ENCODE measurements at places on chromosomes 5 and 9.
A peak's percentile ranks its signal among the peaks of the same experiment; 100 is the strongest.

DNA sequence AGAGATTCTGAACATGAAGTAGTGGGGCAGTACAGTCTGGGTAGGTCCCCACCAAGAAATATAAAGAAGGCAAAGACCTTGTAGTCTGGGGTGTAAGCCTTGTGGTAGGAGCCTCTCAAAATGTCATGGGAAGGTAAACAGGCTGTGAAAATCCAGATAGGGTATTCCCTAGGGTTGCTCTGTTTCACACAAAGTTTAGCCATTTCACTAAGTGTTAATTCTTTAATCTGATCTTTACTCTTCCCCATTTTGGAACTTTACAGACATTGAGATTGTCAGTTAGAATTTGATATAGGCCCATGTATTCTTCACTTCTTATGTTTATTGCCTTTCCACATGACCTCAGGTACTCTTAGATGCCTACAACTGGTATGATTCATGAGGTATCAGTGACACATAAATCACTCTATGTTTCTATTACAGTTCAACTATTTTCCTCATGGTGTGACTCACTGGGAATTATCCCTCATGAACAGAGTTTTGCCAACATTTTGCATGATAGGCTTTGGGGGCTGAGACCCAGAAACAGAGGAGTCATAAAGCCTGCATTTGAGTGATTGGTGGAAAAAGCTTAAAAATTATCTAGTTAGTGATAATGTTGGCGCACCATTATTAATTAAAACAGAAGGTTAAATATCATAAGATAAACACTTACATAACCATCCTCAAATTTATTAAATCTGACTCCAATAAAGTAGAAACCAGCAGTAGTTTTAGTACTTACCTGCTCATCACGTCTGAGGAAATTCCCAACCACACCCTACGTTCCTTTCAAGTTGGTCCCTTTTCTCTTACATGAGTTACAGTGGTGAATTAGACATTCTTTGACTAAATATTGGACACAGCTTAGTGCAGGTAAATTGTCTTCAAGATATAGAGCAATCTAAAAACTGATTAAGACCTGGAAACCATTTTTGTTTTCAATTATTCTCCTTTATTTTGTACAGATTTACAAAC, 399.8 kb upstream of the MEF2C start:
- no peak for DNase-seq

GRCh38 chr5:163580516-163580915, 75.1 kb downstream of the MAT2B start:
- DNase-seq: no peak

GRCh38 chr5:37789991-37790390, 49.9 kb downstream of the GDNF start:
- DNase-seq: no peak

GRCh38 chr5:32304622-32305021, 8.1 kb downstream of the MTMR12 start:
- no peak for DNase-seq

DNA sequence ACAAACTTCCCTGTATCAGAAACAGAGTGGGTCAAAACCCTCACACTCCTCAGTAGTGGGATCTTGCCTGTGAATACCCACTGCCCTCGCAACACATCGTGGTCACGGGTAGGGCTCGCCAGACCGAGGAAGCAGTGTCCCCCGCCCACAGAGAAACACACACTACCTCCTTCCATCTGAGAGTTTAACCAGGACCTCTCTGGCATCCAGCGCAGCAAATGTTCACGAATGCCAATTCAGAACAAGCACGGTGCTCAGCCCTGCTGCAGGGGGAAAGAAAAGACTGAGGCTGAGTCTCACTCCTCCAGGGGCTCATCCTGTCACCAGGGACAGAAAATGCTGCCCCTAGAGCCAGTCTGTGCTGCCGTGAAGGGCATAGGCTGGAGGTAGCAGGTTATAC, 42.5 kb upstream of the SYNPO start:
- DNase-seq: no peak

GRCh38 chr9:76534026-76534425, 75.0 kb downstream of the GCNT1 start:
- DNase-seq: no peak

GRCh38 chr9:14221558-14221957, 92.4 kb downstream of the NFIB start:
- no peak for DNase-seq

GRCh38 chr5:74767579-74767913, 497 bp downstream of the NSA2 start:
- DNase-seq: no peak

GRCh38 chr9:122816163-122816867, 12.1 kb downstream of the PDCL start:
- peak; percentile 54 for DNase-seq

GRCh38 chr9:77847059-77847499, 184.5 kb downstream of the GNAQ start:
- DNase-seq: no peak

GRCh38 chr5:66416698-66417097, 179.5 kb upstream of the MAST4 start:
- no peak for DNase-seq

GRCh38 chr5:10760096-10760920, 726 bp downstream of the DAP start:
- DNase-seq: no peak

GRCh38 chr5:390623-391491, 52.1 kb upstream of the EXOC3 start:
- no peak for DNase-seq

GRCh38 chr9:82949203-82949602, 113.7 kb downstream of the RASEF start:
- no peak for DNase-seq

GRCh38 chr5:68994645-68995044, 99.2 kb upstream of the SLC30A5 start:
- no peak for DNase-seq

DNA sequence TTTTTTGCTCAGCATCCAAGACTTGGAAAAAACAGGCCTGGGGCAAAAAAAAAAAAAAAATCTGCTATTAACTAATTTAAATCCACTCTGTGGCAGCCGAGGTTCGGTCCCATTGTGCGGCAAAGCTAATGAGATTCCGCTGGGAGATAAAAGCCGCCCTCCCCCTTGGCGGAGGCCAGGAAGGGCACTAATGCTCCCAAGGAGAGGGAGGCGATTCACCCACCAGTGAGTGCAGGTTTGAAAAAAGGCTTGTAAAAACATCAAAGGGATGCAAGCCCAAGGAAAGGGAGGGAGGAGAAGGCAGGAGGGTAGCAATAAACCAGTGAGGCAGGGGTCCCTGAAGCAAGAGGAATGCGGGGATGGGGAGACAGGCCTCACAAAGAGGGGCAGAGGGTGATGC, 129.5 kb upstream of the RAPGEF1 start:
- DNase-seq: no peak

GRCh38 chr9:36679710-36680109, 107.0 kb downstream of the MELK start:
- DNase-seq: no peak

- DNase-seq: no peak
These were observed 314.0 kb downstream of the NDUFS4 start for GRCh38 chr5:53874409-53874808.

- peak; percentile 36 for DNase-seq
These were observed 3.6 kb upstream of the CPEB4 start for GRCh38 chr5:173884402-173885053.

GRCh38 chr5:31251032-31251431, 57.5 kb downstream of the CDH6 start:
- DNase-seq: no peak

- DNase-seq: no peak
These were observed 125.0 kb downstream of the DTWD2 start for GRCh38 chr5:118863345-118863744.

DNA sequence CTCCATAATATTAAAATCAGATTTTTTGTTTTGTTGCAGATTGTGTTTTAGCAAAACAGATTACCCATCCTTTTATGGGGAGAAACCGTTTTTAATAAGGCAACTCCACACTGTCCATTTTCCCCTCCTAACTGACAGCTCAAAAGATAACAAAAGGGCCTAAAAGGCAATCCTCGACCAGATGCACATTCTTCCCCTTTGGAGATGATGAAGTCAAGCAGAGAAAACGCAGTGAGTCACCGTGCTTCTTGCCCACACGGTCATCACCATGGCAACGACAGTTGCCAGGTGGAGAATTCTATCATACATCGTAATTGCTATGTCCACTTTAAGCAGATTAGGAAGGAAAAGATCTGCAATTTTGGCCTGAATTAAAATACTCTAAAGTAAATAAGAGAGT, 96.4 kb downstream of the DIRAS2 start:
- no peak for DNase-seq
